ENCODE measurements at places on chromosomes 11 and 22.

DNA sequence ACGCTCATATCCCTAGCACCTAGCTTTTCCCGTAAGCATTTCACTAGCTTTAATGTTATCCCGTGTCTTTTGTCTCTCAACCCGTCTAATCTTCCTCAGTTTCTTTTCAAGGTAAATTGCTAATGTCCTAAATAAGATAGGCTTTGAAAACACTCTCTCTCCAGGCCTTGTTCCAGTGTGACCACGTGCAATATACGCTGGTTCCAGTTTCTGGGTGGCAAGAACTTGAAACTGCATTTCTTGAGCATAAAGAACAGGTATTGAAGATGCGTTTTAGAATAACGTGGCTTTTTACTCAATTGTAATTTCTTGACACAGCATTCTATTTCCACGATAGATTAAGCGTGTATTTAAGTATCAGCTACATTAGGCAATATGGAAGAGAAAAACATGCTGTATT, 1.1 kb downstream of the CDC45 start:
- DNase-seq: no peak

DNA sequence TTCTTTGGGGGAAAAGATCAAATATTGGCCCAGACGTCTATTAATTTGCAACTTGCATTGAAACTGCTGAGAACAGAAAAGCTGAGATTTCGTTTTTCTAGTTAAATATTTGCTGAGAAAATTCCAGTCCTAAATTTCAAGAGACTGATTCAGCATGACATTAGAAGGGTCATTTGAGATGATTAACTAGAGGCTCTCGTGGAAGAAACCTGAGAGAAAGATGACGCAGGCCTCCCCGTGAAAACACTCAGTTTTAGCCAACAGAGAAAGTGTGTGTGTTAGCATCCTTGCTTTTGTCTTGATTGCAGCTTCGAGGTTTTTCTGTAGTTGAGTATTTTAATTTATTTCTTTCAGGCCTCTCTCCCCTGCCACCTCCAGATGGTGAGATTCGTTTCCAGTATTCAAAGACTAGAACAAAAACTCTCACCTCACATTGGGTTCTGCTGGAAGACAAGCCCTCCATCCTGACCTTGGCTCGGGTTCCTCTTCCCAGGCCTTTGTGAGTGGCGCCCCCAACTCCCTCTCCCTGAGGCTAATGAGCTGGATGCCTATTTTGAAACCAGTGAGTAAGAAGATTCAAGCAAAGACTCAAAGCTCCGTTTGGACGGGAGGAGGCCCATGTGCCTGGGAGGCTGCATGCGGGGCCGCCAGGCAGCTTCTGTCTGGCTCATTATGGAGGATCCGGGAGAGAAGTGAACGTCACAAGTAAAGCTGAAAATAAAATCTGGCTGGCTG, 52.4 kb downstream of the CELSR1 start:
- no peak for DNase-seq

DNA sequence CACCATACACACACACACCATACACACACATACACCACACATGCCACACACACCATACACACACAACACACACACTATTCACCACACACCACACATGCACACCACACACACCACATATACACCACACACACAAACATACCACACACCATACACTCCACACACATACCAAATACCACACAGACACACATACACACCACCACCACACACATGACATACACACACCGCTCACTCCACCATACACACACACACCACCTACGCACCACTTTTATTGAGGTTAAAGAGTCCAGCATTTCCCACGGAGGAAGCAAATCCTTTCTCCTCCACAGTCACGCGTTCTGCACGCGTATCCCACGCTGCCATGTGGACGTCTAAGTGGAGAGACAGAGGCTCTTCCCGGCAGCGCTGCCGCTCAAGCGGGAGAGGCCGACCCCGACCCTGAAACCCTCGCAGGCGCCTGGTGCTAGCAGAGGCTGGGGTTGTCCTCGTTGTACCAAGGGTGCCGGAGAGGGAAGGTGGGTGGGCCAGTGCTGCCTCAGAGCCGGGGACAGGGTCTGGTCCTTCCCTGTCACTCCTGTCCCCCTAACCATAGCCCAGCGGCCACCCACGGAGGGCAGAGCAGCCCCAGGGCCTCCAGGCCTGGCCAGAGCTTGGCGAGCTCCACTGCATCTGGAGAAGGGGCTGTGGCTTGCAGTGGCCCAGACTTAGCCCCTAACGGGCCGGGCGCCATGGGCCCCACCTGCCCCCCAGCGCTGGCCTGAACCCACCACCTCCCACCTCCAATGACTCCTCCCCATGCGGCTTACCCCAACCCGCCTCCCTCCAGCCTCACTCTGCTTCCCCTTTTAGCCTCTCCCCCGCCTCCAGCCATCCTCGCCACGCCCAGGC, 1495.0 kb downstream of the BRD1 start:
- no peak for DNase-seq

DNA sequence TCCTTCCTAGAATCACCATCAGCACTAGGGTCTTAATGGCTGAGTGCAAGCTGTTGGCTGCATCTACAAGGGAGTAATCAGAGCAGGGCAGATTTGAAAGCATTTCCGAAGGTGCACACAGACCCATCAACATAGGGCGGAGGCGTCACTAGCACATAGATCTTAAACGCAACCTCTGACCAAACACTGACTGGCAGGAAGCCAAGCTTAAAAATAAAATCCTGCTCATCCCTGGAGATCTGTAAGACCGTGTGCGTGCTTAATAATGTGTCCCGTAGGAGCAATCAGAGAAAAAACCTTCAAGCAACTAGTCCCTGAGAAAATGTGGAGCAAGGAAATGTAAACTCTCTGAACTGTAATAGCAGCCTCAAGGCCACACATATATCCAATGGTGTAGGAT, 470.5 kb downstream of the ETS1 start:
- DNase-seq: no peak

GRCh38 chr22:30427871-30428270, 2.3 kb downstream of the MTFP1 start:
- no peak for DNase-seq

DNA sequence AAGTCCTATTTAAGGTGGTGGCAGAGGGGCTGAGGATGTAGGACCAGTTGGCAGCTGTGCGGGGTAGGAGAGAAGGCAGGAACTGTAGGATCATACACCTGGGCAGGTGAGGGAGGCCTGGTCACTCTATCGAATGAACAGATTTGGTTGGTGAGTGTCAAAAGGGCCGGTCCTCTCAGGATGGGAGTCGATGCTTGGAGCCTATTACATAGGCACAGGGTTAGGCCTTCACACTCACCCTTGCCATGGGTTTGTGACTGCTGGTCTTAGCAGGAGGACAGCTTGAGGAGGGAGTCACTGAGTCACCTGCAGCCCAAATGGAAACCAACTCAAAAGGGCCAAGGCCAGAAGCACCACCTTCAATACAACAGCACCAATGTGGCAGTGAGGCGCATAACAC, 80.2 kb upstream of the NARS2 start:
- no peak for DNase-seq

DNA sequence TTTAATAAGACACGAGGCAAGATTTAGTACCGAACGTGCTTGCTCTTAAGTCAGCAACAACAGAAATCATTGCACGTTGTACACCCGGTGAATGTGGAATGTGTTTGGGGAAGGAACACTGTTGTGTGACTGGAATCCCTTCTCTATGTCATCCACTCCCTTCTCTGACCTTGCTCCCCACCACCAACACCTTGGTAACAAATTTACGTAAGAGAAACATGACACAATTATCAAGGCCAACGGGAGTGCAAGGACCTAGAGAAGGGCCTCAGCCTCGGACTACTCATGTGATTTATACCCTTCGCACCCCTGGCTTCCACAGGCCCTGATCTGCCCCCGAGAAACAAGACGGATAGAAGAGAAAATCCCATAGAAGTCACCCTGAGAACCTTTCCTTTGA, 236.2 kb downstream of the LARGE1 start:
- no peak for DNase-seq

GRCh38 chr22:23281406-23282088, 101.2 kb downstream of the BCR start:
- peak; percentile 92 for DNase-seq

- no peak for DNase-seq
These were observed 51.9 kb downstream of the CD44 start for GRCh38 chr11:35190804-35191348.

DNA sequence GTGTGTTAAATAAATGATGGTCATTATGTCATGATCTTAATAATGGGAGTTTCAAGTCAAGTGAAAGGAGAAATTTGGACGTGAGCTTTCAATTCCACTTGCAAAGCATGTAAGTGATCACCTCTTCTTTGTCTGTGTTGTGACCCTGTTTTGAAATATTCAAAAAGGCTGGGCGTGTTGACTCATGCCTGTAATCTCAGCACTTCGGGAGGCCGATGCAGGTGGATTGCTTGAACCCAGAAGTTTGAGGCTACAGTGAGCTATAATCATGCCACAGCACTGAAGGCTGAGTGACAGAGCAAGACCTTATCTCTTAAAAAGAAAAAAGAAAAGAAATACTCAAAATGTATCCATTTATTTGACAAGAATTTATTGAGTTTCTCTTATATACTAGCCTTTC, 32.9 kb upstream of the EED start:
- DNase-seq: no peak

- DNase-seq: no peak
These were observed 46.6 kb upstream of the TENM4 start for GRCh38 chr11:79487412-79487811.

DNA sequence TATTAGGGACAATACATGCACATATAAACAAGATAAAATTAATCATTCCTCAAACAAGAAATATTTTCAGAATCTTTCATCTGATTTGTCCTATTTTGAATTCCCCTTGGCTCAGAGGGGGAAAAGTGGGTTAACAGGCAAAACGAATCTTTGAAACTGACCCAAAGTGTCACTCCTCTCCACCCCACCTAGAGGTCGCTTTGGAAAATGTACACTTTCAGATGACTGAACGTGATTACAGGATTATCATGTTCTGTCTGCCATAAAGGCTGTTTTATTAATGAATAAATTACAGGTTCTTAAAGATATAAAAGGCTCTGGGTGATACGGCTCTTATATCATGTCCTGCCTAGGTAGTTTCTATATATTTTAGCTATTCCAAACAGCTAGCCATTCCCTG, 1735.0 kb downstream of the LRRC4C start:
- DNase-seq: no peak

- DNase-seq: peak; percentile 74
These were observed 411.6 kb downstream of the TBC1D22A start for GRCh38 chr22:47174096-47174495.

GRCh38 chr11:132913295-132913694, 619.0 kb downstream of the OPCML start:
- no peak for DNase-seq

DNA sequence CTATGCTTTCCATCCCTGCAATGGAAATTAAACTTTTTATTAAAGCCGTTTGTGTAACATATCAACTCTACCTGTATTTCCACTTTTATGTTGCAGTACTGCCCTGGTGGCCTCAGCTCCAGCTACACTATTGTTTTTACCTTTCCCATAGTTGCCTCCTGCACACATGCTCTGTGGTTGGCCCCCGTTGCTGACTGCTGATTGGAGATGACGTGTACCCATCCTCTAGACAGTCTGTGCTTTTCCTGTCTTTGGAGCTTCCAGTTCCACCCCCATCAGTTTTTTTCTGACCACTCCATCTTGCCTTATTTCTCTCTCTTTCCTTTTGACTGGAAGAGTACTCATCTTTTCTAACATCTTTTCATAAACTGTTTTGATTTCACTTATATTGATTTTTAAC, 123.8 kb downstream of the TEAD1 start:
- DNase-seq: no peak

GRCh38 chr11:43012606-43013005, 299.2 kb upstream of the API5 start:
- DNase-seq: no peak

- no peak for DNase-seq
These were observed 10.8 kb upstream of the CD81 start for GRCh38 chr11:2366276-2366675.

DNA sequence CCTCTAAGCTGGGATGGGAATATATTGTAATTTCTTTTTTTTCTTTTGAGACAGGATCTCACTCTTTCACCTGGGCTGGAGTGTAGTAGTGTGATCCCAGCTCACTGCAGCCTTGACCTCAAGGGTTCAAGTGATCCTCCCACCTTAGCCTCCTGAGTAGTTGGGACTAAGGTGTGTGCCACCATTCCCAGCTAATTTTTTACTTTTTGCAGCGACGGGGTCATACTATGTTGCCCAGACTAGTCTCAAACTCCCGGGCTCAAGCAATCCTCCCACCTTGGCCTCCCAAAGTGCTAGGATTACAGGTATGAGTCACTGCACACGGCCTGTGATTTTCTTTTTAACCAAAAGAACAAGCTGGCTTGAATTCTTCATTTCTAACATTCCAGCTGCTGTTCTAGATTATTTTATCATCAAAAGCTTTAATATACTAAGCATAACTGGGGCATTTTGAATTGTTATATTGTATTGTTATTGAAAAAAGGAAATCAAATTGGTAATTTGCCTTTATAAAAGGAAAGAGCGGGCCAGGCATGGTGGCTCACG, 26.8 kb upstream of the PPP2R1B start:
- DNase-seq: no peak

GRCh38 chr11:17673951-17674350, 45.4 kb upstream of the MYOD1 start:
- no peak for DNase-seq

GRCh38 chr22:47129902-47130635, 367.6 kb downstream of the TBC1D22A start:
- DNase-seq: no peak

DNA sequence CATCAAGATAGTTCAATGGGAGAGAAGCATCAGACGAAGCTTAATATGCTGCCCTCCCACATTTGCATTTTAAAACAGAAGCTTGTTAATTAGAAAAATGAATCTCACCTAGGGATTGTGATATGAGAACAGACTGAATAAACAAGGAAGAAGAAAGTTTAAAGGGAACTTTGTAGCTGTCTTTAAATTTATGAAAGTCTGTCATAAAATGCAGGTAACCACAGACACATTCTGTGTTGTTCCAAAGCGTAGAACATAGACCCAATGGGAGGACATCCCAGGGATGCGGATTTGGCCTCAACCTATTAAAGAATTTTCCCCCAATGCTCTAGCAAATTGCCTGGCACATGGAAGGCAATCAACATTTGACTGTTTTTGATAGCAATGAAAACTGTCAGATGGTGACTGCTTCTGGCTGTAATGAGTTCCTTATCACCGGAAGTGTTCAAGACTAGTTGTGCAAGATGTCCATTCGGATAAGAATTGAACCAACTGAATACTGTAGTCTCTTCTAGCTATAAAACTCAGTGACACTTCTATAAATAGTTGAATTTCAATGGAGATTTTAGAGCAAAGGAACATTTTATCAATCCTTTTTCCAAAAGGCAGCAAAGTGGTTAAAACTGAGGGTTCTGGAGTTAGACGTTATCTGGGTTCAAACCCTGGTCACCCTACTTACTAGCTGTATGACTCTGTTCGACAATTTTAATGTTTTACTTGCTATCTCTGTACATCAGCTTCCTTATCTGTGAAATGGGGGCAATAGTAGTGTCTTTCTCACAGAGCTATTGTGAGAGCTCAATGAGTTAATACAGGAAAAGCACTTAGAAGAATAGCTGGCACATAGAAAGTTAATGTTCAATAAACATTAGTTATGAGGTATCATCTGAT, 64.9 kb downstream of the LIF start:
- no peak for DNase-seq

Measured in suprapubic skin (tissue), 4 donors.